ENCODE measurements at places on chromosomes 16 and 17.
A peak's percentile ranks its signal among the peaks of the same experiment; 100 is the strongest.

DNA sequence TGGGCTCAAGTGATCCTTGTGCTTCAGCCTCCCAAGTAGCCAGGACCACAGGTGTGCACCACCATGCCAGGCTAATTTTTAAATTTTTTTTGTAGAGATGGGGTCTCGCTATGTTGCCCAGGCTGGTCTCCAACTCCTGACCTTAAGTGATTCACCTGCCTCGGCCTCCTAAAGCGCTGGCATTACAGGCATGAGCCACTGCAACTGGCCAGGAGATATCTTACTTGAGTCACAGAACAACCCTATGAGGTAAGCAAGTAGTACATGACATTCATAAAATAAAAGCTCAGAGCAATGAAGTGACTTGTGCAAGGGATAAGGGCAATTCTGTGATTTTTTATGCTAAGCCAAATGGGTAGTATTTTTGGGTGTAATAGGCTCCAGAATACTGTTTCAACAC, 57.3 kb downstream of the CDC27 start:
- no peak for DNase-seq

GRCh38 chr16:2782583-2783351, 4.6 kb downstream of the PRSS33 start:
- peak; percentile 62 for DNase-seq

- no peak for DNase-seq
Measured at GRCh38 chr17:81277946-81278693, 17.0 kb downstream of the SLC38A10 start.

DNA sequence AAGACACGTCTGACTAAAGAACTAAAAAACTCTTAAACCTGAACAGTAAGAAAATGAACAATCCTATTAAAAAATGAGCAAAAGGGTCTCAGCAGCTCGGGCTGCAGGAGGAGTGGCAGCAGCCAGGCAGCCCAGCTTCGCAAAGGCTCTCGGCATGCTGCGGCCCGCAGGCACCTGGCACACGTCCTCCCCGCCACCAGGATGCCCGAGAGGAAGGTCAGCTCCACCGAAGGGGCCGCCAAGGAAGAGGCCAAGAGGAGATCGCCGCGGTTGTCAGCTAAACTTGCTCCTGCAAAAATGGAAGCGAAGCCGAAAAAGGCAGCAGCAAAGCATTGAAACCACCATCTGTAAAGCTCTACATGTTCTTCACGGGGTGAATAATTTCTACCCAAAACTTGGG, 173.5 kb downstream of the BCAS3 start:
- no peak for DNase-seq

DNA sequence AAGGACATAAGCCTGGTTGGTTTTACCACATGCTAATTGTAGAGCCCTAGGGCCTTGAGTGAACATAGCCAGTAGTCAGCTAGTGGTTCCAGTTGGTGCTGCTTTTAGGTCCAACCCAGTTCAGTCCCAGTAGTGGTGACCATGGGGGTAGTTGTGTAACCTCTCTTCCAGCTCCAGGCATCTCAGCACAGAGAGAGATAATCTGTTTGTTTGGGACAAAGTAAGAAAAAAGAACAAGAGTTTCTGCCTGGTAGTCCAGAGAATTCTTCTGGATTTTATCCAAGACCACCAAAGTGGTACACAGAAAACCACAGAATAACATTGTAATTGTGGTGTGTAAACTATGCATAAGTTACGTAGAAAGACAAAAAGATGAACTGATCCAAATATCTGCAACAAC, 5.2 kb upstream of the CCL13 start:
- DNase-seq: no peak

- DNase-seq: no peak
Measured at GRCh38 chr17:6464446-6465041, 20.3 kb downstream of the PIMREG start.

DNA sequence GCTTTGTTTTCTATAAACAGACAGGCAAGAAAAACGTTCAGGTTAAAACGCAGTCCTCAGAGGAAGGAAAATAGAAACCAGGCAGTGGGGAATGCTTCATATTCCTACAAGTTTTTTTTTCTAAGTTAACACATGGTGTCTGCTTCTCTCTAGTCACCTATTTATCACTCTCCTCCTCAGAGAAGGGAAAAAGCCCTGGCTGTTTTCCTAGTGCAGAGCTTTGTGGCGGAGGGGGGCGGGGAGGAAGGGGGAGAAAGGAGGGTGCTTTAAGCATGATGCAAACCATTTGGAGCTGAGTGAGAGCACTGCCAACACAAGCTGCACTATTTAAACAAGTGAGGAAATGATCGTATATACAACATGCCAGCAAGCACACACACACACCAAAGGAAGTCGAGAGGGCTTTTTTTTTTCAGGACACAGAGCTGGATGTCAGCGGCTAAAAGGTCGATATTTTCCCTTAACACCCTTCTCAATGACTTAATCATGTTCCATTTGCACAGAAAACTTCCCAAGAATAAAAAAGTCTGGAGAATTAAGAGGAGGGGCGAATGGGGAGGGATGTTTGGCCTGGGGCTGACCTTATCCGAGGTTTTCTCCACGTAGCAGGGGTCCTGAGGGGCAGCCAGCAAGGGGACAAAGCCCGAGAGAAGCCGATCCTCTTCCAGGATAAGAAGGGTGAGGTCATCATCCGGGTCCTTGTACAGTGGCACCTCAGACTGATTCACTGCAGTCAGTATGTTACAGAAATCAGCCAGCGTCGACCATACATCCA, 117.4 kb downstream of the HIC1 start:
- peak; percentile 83 for DNase-seq

GRCh38 chr17:80656590-80656989, 112.0 kb downstream of the RPTOR start:
- no peak for DNase-seq

- no peak for DNase-seq
Measured at GRCh38 chr17:49401971-49402611, 12.6 kb downstream of the PHB1 start.

- DNase-seq: no peak
Measured at GRCh38 chr16:85437166-85438052, 175.7 kb upstream of the GSE1 start.

DNA sequence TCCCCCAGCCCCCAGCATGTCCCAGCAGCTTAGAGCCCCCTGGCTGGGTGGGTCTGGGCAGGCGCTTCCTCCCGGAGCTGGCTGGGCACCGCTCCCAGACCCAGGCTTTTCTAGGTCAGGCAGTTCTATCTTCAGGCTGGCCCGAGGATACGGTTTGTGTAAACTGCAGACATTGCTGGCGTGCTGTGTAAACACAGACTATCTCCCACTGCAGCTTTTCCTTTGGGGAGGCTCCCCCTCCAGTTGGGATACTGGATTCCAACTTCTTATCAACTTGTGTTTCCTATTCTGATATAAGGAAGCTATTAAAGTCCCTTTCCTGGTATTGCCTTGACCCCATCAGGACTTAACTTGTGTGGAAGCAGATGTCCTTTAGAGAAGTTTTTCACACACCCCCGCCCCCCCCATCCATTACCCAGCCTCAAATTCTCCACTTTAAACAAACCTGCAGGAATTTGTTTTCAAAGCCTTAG, 18.3 kb upstream of the GNA13 start:
- DNase-seq: peak; percentile 68

DNA sequence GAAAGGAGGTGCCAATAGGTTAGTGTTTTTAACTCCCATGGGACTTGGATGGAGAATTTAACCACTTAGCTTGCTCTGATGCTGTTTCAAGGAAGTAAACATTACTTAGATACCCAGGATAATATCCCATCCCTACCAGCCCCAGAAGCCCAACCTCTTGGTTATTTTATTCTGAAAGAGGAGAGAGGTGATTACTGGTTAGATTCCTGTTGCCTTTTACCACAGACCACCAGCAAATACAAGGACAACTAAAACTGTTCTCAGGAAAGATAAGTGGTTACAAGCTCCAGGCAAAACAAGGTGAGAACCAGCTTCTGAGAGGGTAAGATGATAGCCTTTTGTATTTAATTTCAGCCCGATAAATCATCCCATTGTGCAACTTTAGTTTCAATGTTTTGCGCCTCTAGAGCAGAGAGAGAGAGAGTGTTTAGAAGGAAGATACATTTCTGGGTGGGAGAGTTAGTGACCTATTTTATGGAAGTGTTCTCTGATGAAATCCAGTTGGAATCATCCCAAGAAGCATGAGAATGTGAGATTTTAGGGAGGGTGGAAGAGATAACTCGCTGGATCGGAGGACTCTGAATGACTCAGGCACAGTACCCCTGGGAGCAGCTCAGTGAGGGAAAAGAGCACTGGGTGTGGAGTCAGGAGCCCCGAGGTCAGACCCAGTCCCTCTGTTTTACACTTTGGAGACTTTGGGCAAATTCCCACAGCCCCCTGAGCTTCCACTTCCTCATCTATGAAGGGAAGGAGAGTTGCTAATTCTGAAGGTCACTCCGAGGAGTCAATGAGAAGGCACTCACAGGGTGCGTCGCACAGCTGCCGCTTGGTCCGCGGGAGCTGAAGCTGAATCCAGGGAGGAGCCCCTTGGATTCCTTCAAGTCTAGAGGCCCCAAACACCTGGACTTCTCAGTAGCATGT, 12.1 kb downstream of the GLP2R start:
- DNase-seq: no peak

GRCh38 chr17:61338000-61338798, 61.4 kb upstream of the TBX2 start:
- no peak for DNase-seq

DNA sequence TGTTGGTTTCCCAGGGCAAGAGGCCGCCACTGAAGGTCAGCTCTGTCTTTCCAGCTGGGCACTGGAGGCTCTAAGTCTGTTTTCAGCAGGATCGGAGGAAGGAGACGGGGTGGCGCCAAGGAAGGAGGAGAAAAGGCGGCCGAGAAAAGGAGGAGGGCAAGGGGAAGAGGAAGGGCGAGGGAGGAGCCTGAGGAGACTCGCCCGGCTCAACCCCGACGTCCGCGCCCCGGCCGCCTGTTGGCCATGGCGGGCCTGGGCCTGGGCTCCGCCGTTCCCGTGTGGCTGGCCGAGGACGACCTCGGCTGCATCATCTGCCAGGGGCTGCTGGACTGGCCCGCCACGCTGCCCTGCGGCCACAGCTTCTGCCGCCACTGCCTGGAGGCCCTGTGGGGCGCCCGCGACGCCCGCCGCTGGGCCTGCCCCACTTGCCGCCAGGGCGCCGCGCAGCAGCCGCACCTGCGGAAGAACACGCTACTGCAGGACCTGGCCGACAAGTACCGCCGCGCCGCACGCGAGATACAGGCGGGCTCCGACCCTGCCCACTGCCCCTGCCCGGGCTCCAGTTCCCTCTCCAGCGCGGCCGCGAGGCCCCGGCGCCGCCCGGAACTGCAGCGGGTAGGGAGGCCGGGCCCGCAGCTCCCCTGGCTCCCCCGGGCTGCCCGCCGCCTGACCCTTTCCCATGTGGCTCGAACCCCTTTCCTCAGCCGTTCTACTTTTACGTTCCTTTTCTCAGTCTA, at the start of gene RNF135:
RNF135 (plus strand) TSS at position 209 of the 737 bp plus-strand sequence; CDS start at position 244, 35 bp downstream.
- peak; percentile 92 for DNase-seq
